Stimulated activated CD8-positive, alpha-beta memory T cell treated with anti-CD3 and anti-CD28 coated beads, Interleukin-7, amount 100 ng/mL, for 1 hour (primary cell): ENCODE measurements at places on chromosomes 11 and 22.
A peak's percentile ranks its signal among the peaks of the same experiment; 100 is the strongest.

- no peak for DNase-seq
These were observed 52.7 kb downstream of the RTL6 start for GRCh38 chr22:44445307-44445680.

- DNase-seq: no peak
These were observed 80.7 kb downstream of the CDKN1C start for GRCh38 chr11:2804701-2805387.

GRCh38 chr11:61512435-61512834 is 3.9 kb downstream of the LRRC10B start:
- no peak for DNase-seq

GRCh38 chr11:128506999-128507611 is 80.3 kb downstream of the ETS1 start:
- DNase-seq: no peak

DNA sequence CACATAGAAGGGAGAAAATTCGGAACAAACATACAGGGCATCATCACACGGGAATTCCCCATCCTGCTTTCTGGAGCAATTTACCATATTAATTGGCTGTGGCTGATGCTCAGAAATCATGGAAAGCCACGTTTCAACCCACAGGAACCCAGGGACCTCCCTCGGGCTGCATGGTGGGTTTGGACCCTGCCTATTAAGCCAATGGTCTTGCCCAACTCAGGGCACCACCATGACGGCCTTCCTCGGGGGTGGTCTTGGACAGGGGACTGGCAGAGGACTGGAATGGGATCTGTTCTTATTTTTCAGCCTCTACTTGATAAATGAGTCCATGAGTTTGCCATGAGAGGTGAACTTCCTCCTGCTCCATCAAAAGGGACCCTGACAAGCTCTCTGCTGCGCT is 374.0 kb downstream of the SHANK2 start:
- DNase-seq: no peak

GRCh38 chr11:64348383-64349024 is 8.5 kb downstream of the CCDC88B start:
- DNase-seq: no peak

GRCh38 chr11:47378010-47378835 is at the start of gene SPI1:
Gene SPI1, minus strand, starts transcription at chr11:47378547. Its CDS starts 194 bp downstream, at chr11:47378353.
- no peak for DNase-seq

DNA sequence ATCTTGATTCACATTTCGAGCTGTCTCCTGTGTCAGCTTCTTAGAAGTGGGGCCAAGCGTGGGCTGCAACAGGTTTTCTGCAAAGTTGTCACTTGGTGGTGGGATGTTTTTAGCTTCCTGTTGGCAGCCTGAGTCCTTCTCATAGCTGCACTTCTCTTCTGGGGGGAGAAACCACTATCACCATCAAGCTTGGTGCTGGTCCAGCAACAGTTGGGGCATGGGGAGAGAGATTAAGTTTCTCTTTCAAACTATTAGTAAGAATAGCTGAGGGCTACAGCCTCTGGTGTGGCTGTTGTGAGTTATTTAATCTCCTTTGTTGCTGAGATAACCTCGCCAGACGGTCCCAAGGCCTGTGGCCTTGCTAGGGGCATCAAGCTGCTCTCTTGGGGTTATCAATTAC is 123.3 kb upstream of the CRYBB3 start:
- no peak for DNase-seq

GRCh38 chr11:1936781-1937615 is 10.1 kb upstream of the MRPL23 start:
- DNase-seq: no peak

- no peak for DNase-seq
These were observed 1068.3 kb downstream of the OPCML start for GRCh38 chr11:132464003-132464342.

GRCh38 chr11:115659061-115659963 is 155.1 kb upstream of the CADM1 start:
- no peak for DNase-seq

DNA sequence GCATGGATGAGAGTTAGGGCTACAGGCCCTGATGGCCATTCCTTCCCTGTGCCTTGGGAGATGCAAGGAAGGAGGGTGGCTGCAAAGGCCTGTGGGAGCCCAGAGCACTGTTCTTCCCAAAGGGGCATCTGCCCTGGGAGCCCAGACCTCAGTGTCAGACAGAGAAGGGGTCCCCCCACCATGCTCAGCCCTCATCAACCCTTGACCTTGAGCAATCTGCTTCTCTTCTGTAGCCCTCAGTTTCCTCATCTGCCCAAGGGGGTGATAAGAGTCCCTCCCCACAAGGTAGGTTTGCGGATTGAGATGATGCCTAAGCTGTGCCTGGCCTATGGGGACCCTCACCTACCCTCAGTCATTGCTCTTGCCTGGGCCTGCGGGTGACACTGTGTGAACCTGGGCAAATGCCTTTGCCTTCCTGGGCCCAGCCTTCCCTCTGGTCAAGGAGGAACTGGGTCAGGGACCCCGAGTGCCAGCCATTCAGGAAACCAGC is 47.5 kb downstream of the IGLL5 start:
- DNase-seq: no peak

DNA sequence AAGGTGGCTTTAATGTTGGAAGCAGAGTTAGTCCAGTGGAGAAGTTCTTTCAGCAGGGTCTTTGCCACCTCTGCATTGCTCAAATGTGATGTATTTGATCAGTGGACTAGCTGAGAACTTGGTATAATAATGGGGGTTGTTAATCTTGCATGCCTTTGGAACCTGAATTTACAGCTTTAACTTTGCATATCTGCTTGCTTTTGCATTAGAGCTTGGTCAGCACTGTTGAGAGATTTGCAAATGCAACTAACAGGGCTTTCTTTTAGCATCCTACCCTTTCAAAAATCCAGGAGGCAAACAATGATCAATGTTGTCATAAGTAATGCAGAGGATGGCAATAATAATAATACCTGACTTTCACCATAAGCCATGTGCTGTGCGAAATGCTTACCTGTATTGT is 48.2 kb downstream of the NF2 start:
- DNase-seq: no peak

DNA sequence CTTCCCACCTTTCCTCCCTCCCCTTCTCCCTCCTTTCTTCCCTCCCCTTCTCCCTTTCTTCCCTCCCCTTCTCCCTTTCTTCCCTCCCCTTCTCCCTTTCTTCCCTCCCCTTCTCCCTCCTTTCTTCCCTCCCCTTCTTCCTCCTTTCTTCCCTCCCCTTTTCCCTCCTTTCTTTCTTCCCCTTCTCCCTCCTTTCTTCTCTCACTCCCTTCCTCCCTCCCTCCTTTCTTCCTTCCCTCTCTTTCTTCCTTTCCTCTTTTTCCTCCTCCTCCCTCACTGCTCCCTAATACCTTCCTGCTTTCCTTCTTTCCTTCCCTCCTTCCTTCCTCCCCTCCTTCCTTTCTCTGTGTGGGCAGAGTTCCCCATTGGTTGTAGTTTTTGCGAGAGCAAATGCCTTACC is 76.1 kb downstream of the PGR start:
- DNase-seq: no peak

GRCh38 chr11:117715801-117716200 is 81.2 kb downstream of the DSCAML1 start:
- no peak for DNase-seq

DNA sequence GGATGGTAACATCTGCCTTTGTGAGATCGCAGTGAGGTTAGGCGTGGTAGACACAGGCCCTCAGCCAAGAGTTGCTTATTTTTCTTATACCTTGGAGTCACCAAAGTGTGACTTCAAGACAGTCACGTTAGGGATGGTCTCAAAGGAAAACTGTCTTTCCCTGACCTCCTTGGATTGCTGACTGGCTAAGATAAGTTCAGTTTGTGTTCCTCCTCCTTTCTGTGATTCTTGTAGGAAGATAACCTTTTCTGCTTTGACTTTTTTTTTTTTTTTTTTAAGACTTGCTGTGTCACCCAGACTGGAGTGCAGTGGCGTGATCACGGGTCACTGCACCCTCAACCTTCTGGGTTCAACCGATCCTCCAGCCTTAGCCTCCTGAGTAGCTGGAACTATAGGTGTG is 23.1 kb downstream of the TAB1 start:
- no peak for DNase-seq

DNA sequence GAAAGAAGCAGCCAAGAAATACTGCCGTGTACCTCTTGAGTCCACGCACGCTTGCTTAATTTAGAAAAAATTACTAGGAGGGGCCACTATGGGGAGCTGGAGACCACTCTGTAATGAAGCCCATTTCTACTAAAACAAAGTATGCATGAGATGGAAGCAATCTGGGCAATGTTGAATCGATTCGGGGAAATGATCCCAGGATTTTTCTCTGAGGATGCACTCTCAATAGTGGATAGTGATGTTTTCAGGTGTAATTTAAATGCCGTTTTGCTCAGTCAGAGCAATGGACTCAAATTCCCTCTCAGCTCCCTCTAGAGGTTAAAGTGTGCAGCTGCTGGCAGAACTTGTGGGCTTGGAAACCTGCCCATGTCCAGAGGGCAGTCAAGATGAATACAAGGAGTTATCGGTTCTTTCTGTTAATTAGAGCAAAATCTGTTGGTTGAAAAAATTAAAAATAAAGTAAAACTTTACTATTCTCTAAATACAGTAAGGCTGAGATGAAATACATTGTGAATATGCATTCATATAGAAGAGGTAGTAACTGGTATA is 64.1 kb downstream of the ME3 start:
- DNase-seq: no peak

DNA sequence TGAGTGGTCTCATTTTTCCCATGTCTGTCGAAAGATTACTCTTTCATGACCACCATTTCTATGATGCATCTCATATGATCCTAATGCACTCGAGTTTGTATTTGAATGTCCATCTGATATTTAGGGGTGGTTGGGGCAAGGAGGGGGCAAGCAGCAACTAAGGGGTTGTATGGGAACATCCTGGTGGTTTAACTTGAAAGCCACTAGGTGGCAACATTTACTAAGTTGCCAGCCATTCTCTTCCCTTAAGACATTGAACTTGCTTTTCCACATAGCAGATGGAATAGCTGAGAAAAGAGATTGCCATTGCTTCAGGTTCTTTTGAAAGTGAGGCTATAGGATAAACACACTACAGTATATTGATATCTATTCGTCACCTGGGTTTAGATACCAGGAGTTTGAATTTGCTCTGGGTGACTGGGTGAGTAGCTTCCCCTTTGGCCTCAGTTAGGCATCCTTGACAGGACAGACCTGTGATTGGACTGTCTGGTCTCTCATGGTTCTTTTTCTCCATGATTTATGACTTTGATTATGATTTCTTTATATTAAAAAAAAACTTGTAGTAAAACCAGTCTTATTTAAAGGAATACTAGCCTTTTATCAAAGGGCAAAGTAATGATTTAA is 32.4 kb downstream of the NF2 start:
- DNase-seq: no peak

GRCh38 chr11:131691181-131692041 is 321.0 kb downstream of the NTM start:
- no peak for DNase-seq

DNA sequence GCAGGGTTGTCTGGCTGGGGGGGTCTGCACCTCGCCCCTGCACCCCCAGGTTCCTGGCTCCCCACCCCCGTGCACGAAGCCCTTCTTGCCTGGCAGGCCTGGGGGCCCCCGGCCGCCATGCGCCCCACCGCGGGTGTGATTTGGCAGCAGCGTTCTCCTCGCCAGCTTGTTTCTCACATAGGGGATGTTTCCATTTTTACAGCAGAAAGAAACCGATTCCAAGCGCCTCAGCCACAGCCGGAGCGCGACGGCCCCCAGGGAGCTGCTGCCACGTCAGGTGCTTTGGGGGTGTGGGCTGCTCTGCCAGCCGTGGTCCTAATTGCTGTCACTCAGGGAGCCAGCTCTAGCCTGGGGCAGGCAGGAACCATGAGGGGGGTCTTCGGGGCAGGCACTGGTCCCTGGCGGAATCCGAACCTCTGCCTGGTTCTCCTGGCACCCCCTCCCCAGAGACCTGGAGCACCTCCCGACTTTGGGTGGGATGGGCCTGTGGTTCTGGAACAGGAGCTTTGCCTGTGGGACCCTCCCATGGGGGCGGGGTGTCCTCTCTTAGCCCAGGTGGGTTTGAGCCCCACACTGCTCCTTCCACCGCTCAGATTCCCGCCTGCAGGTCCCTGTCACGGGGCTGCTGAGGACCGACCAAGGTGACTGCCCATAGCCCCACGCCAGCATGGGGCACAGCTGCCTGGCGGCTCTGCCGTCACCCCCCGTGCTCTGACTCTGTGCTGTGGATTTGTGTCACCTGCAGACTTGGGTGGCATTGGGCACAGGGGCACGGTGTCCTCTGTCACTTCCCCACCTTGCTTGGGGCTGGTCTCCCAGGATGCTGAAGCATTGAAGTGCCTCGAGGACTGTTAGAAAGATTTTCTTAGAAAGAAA is 54.0 kb downstream of the RTN4R start:
- DNase-seq: no peak

DNA sequence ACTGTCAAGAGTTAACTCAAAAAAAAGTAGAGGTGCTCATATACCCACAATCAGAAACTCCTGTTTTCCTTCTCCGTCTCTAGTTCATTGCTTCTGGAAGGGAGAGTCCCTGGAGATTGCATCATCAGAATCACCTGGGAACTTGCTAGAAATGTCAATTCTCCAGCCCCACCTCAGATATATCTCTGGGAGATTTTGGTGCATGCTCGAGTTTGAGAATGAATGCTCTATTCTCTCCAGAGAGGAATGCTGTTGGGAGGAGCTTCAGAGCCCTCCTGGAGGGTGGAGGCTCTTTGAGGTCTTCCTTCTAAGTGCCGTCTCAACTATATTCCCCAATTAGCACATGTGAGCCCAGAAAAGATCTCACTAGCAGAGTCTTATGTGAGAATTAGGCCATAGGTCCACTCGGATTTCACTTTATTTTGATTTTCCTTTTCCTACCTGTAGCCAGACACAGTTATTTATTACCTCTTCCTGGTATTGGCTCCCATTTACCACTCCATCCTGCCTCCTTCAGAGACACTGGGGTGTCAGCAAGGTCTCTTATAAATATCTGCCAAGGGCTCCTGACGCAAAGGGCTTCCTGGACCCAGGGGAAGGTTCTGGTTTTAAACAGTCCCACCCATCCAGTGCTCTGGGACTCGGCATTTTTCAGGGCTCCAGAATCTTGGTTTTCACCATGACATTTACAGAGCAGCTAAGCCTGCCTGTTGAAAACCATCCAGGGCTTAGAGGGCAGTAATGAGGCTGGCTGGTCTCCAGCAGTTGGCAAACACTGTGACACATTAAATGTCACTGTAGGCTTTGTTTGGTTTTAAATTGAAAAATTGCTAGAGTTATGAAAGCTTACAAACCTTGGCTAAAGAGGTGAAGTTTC is 136.2 kb downstream of the CD44 start:
- DNase-seq: no peak

DNA sequence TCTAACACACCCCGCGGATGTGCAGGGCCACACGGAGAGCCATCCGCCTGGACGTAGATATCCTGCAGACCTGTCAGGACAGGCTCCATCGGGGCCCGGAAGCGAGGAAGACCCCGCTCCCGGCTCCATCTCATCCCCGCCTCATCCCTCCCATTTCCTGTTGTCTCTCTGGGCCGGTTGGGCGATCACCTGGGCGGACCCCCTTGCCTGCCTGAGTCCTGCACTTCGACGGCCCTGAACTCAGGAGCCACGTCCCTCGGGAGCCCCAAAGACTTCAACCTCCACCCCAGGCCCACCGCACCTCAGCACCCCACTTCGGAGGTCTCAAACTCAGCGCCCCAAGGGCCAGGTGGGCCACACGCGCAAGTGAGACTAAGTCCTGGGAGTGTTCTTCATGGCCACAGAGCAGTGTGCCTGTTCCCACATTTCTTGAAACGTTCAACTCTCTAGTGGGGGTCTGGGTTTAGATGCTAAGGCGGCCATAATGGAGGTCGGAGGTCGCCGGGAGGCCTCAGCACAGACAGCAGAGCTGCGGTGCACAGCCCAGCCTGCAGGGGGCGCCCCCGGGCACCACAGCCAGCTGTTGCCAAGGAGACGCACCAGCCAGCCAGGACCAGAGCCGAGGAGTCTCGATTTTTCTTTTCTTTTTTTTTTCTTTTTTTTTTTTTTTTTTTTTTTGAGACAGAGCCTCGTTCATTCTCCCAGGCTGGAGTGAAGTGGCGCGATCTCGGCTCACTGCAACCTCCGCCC is 26.0 kb upstream of the FADD start:
- peak; percentile 10 for DNase-seq
